ENCODE measurements at places on chromosomes 2 and 18.

DNA sequence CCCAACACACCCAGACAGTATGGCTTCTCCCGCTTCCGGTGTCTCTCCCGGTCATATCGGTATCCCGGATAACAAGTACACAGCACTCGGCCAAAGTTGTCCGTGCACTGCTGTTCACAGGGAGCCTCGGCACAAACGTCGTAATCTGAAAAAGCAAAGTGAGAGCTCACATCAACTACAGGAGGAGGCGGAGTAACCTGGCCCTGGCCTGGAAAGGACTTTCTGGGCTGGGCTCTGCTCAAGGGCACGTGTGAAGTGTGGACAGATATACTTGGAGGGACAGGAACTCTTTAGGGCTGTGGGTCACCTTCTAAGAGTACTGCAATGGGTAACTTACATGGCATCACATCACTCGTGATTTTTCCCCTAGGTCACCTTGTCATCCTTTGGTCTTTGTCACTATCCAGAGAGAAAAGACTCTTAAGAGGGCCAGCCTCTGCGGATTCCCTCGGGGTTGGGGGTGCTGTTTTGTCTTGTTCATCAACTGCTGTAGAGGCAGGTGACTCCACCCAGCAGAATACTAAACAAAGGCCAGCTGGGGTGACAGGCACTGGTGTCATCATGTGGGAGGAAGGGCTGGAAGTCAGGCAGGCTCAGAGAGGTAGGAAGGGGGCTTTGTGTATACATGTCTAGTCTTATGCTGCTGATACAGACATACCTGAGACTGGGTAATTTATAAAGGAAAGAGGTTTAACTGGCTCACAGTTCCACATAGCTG lies 110.6 kb upstream of the LMAN1 start:
- no peak for DNase-seq

DNA sequence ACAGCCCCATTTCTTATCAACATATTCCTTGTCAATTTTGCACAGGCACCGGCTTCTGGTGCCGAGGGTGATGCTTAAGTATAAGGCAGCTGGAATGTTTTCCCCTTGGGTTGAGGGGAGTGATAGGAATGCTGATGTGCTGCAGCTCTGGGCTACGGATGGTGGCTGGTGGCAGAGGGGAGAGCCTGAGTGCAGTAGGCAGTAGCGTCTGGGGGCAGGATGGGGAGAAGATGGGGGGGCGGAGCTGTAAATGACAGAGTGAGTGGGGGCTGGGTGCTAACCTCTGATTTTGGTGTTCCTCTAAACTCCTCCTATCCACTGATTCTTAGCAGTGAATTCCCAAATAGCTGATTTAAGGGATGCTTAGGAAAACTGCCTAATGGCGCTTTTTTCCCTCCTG lies 20.7 kb downstream of the TMEM178A start:
- DNase-seq = no peak

GRCh38 chr2:223751012-223751411 lies 86.4 kb downstream of the AP1S3 start:
- no peak for DNase-seq

GRCh38 chr2:9230881-9231280 lies 24.3 kb downstream of the ASAP2 start:
- no peak for DNase-seq

All from NCI-H446 (cell line).